ENCODE measurements at places on chromosomes 4 and X.
A peak's percentile ranks its signal among the peaks of the same experiment; 100 is the strongest.

DNA sequence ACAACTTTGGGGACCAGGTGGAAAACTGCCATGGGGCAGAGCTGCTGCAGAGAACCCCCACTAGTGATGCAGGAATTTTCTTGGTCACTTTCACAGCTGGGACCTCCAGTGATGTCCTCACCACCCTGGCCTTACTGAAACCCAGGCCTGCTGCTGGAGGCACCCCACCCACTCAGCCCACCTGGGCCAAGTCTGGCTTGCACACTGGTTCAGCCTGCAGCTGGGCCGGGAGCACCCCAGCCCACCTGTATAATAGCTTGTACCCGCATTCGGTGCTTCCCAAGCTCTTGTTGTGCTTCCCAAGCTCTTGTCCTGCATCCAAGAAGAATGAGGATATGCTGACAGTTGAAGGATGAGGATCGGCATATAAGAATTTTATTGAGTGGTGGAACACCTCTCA lies 86.4 kb upstream of the ZMAT1 start:
- no peak for DNase-seq

GRCh38 chrX:25016938-25017598 lies 1.3 kb upstream of the ARX start:
- no peak for DNase-seq

DNA sequence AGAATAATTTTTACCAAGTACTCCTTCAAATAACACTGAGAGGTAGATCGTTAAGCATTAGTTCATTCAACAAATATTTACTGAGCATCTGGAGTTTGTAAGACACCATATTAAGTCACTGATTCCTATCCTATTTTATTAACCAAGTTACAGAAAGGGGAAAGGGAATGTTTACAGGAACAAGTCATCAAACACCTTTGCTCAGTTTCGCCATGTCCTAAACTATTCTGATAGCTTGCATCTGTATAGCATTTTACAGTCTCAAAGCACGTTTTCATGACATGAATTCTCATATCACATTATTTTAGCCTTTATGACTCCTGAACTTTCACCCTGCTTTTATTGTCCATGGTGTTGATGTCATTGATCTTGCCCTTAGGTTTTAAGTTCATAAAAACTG lies 89.2 kb downstream of the AREG start:
- no peak for DNase-seq

DNA sequence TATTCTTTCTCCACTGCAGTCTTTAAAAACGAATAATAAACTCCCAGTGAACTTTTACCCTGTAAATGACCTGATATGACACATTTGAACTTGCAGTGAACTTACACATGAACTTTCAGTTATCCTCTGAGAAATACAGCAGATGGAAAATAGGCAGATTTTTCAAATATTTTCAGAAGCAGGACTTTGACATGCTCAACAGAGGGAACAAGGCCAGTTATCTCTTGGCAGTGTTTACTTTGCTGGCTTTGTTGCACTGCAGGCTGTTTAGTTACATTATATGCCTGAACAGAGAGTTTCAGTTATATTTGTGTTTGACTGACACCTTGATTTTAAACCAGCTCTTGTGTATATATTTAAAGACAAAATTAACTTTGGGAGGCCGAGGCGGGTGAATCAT lies 47.6 kb upstream of the FGG start:
- no peak for DNase-seq

DNA sequence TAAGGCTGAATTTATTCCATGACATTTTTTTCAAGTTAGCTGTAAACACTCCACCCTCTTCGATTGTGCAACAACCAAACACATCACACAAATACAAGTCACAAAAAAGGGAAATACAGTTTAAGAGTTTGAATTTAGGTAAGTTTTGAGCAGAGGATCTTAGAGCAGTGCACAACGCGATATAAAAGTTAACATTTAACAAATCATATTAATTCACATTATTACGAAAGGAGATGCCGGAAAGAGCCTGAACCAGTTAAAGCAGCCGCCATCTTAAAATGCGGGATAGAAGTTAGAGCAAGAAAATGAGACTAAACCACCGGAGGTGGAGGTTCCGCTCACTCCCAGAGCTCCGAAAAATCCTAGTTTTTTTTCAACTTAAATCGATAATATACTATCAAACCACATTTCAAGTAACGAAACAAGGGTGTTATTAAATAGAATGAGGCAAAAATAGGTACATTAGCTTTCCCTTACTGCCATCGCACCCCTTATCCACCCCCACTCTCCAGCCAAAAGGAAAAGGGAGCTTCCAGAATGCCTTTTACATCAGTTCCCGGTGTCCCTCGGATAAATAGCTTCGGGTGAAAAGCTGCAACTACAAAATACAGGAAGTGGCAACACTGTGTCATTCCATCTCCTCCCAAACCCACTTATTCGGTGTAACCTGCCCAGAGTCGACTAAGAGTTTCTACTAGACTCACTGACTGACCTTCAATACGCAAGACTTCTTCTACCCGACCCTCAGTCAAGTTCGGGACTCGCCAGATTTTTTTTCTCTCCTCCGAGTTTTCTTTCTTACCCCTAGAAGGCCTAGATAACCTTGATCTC lies 1.9 kb downstream of the UBE2D3 start:
- peak; percentile 40 for DNase-seq

- DNase-seq = no peak
Measured at GRCh38 chr4:30901461-30902451, 181.6 kb downstream of the PCDH7 start.

- DNase-seq = no peak
Measured at GRCh38 chrX:10098270-10098713, 58.5 kb upstream of the CLCN4 start.

GRCh38 chrX:16855363-16856075 lies 14.6 kb downstream of the RBBP7 start:
- DNase-seq = no peak

- no peak for DNase-seq
Measured at GRCh38 chr4:139202991-139203390, 26.0 kb upstream of the ELF2 start.

- no peak for DNase-seq
Measured at GRCh38 chr4:145289403-145290076, 109.2 kb upstream of the OTUD4 start.

DNA sequence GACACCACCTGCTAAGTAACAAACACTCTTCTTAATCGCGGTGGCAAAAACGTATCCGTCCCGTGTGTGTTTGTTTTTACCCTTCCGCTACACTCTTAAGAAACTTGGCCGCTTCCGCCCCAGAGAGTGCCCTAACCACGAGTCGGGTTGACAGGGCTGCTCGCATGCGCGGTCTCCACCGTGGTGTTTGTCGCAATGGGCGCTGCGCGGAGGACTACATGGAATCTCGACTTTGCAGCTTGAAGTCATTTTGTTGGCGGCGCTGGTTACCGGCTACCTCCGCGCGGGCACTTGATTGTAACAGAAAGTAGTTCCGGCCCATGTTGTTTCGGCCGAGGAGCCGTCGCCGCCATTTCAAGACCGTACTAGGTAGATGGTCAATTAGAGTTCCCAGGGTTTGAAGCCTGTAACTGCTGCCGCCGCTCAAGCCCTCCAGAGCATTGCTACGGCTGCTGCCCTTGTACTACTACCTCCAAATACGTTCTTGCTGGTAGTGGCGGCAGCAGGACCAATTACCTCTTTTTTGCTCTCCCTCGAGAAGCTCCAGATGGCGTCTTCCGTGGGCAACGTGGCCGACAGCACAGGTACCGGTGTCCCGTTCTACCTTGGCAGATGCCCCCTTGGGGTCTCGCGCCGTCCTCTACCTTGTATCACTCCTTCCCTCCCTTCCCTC lies at the start of gene OGT:
Gene OGT (plus strand): TSS at position 352 of the 673 bp plus-strand sequence. CDS start 196 bp downstream, at position 548.
- peak; percentile 74 for DNase-seq

DNA sequence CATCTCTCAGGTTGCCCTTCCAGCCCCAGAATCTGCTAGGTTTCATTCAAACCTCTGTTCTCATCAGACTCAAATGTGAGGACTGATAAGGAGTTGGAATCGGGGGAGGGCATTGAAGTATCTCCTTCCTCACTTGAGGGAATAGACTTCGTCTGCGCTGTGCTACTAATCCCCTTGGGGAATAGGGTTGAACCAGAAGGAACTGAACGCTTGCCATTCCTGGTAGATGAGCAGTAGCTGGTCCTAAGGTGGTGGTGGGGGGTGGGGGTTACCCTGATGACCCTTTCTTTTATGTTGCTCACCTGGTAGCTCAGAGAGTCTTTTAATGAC lies 692 bp upstream of the SLC9A7 start:
- DNase-seq = no peak

- DNase-seq = no peak
Measured at GRCh38 chr4:129708784-129709183, 612.8 kb downstream of the C4orf33 start.

GRCh38 chrX:39753293-39753996 lies 344.3 kb downstream of the BCOR start:
- DNase-seq = no peak

DNA sequence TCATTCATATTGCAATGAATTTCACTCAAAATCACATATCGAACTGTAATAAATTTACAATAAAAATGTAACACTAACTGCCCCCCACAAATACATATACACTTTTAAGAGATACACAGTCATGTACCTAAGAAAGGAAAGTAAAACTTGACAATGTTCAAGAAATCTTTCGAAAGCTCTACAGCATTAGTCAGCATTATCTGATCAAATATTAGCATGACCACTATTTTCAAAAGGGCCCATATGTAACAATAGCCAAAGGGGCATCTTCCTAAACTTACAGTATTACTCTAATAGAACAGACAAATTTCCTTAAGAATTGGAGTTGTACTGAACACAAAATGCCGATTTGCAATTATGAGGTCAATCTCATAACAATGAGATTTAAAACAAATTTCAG lies 51.8 kb downstream of the STX18 start:
- DNase-seq = no peak

GRCh38 chr4:170169699-170170098 lies 79.9 kb upstream of the AADAT start:
- no peak for DNase-seq

DNA sequence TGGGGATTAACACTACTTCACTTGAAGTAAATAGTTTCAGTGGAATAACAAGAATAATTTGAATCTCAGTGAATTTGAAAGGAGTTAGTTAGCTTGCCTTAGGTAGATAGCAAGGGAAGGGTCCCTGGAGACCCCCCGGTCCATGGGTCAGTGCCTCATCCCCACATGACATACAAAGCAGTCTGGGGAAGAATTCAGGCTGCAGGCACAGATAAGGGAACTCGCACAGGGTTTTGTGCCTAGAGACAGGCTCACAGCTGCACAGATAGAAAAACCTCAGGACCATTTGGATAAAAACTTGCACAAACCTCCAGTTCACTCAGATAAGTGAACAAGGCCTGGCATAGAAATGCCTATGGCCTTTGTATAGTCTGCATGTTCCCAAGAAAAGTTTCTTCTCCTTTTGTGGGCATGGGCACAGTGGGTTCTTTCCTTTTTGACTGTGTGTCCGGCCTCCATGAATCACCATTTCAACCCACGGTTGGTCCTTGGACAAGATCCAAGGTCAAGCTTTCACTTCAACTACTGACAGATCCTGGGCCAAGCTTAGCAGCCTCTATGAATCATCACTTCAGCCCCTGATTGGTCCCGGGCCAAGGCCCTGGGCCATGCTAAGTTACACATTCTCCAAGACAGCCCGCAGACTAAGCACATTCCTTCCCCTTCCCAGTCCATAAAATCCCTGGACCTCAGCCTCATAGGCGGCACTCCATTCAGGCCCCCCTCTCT lies 108.3 kb upstream of the KLHL4 start:
- no peak for DNase-seq

- no peak for DNase-seq
Measured at GRCh38 chr4:179182741-179183140, 1740.5 kb upstream of the AGA start.

GRCh38 chr4:184887947-184888346 lies 62.2 kb upstream of the ACSL1 start:
- no peak for DNase-seq

DNA sequence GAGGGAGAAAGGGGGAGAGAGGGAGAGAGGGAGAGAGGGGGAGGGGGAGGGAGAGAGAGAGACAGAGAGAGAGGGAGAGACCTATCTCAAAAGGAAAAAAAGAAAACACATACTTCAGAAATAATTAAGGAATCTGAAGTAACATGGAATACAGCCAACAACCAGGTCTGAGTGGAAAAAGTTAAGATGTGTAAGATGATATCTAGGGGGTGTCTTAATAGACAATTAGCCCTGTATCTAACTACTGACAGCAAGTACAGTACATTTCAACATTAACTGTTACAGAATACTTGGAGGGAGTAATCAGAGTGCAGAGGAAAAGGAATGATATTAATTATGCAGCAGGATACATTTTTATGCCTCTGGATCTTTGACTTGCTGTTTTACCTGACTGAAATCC lies 22.4 kb downstream of the NUP54 start:
- no peak for DNase-seq

GRCh38 chr4:108830509-108831244 lies 67.8 kb upstream of the ETNPPL start:
- peak; percentile 3 for DNase-seq

- no peak for DNase-seq
Measured at GRCh38 chr4:7658341-7659204, 223.8 kb upstream of the PSAPL1 start.

GRCh38 chr4:184011826-184012380 lies 106.8 kb downstream of the STOX2 start:
- peak; percentile 27 for DNase-seq

- no peak for DNase-seq
Measured at GRCh38 chr4:48543796-48544195, 53.7 kb downstream of the ZAR1 start.

- no peak for DNase-seq
Measured at GRCh38 chr4:123073650-123074049, 151.3 kb upstream of the NUDT6 start.

GRCh38 chrX:41326431-41326830 lies 7.5 kb upstream of the DDX3X start:
- no peak for DNase-seq

- no peak for DNase-seq
Measured at GRCh38 chr4:38723114-38723513, 59.1 kb downstream of the KLF3 start.

DNA sequence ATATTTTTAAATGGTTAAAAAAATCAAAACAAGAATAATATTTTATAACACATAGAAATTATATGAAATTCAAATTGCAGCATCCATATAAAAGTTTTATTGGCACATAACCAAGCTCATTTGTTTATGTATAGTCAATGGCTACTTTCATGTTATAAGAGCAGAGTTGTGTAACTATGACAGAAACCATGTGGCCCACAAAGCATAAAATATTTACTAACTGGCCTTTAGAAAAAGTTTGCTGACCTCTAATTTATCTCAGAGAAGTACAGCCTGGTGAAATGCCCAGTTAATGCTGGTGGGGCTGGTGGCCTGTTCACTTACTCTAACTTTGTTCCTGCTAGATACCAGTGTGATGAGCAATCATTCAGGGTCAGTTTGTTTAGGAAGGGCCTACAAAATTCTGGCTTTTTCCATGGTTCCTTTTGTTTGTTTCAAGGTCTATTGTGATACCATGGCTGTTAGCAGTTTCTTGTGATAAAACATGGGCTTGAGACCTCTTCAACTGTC lies 104.6 kb downstream of the PPP1R2C start:
- no peak for DNase-seq
